ENCODE measurements at places on chromosomes 5 and 9.

- no peak for DNase-seq
Observed at GRCh38 chr5:154385236-154385512, 60.6 kb upstream of the SAP30L start.

DNA sequence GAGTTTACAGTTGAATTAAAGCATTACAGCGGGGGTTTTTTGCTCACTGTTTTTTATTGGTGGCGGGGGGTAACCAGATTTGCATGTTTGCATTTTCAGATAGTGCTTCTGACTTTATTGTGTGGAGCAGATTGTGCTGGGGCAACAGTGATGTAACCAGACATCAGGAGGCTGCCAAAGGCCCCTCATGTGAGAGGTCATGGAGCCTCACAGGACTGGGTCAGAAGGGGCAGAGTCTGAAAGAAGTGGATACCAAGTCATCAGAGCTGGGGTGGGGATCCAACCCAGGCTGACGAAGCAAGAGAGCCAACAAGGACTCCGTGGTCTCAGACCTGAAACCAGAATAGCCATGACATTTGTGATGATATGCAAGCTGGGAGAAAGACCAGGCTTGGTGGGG is 259.4 kb upstream of the TAS2R1 start:
- DNase-seq = no peak

DNA sequence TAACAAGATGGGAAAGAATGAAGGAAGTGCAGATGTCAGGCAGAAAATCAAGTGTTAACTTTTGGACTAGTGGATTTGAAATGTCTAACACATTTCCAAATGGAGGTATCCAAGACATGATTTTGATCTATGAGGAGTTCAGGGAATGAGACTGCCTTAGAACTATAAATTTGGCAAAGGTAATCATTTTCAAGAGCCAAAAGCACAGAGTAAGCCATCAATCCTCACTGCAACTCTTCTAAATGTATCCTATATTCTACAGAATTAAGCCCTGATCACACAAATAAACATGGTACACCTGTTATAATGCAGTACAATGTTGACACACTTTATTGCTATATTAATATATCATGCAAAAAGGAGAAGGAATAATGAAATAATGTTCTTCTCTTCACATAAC is 55.6 kb downstream of the SETX start:
- no peak for DNase-seq

- DNase-seq = peak; percentile 73
Observed at GRCh38 chr9:85248514-85249312, 493.0 kb downstream of the AGTPBP1 start.

DNA sequence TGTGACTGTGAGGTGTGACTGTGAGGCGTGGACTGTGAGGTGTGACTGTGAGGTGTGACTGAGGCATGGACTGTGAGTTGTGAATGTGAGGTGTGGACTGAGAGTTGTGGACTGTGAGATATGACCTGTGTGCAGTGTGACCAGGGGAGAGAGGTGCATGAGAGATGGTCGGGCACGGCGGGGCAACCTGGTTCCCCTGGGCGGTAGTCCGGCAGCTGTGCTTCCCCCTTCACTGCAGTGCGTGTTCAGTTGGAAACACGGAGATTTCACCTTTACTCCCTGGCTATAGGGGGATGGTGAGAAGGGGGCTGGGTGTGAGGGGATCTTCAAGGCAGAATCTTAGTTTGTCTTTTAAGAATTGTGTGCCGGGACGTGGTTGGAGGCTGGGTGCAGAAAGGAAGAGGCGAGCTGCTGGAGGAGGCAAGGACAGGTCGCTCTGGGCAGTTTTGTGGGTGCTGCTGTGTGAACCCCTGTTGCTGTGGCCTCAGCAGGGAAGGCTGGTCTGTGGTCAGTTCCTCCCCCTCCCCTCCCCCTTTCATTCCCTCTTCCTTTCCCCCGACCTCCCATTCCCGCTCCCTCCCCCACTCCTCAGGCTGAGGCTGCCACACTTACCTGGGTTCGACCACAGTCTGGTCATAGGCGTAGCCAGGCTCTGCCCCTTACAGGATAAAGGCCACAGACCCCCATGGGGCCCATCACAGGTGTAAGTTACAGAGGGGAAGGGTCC is 39.3 kb downstream of the CEP72 start:
- no peak for DNase-seq

- DNase-seq = peak; percentile 93
Observed at GRCh38 chr9:16138561-16139491, 586.0 kb downstream of the CCDC171 start.

DNA sequence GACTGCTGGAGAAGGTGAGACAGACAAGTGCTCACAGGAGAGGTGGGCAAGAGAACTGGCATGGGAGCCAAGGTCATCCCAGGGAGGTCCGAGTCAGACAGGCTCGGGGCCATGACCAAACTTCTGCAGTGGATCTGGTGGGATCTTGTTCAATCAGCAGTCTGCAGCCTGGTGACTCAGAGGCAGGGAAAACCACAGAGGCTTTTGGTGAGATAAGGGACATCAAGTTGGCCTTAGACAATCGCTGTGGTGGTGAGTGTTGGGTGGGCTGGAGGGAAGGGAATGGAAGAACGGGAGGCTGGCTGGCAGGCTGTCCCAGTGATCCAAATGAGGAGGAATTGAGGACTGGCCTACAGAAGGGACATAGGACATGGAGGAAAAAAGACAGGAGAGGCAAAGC is 123.8 kb downstream of the TMEM174 start:
- peak; percentile 55 for DNase-seq

- DNase-seq = peak; percentile 33
Observed at GRCh38 chr5:178674334-178674733, 47.5 kb upstream of the CLK4 start.

DNA sequence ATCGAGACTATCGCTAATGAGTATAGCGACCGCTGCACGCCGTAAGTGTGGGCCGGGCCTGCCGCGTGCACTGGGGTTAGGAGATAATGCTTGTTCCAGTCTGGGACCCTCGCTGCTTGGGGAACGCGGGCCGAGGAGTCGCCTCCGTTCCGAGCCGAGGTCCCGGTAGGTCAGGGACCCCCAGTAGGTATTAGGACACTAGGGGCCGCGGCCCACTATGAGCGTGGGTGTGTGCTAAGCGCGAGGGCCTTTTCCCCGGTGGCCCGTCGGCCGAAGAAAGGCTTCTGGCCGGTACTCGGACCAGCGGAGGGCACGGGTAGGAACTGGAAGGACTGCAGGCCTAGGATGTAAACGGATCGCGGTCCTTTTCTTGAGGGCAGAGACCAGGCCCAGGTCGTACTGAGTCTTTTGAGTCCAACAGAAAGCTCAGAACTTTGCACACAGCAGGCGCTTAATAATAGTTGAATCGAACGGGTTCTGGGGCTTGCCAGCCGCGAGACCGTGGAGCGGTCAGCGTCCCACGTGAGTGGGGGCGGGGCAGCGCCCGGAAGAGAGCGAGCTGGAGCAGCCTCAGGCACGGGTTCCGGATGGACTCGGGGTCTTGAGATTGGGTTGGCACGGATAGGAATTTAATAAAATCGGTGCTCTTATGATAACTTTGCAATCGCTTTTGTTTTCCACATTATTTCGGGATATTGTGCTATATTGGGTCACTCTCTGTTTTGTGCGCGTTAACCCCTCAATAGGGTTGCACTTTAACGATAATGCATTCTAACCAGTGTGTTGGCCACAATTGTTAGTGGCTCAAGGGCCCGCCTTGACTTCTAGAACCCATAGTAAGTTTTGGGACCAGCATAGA is 733 bp downstream of the HSPA4 start:
- peak; percentile 58 for DNase-seq

- no peak for DNase-seq
Observed at GRCh38 chr9:94855903-94856302, 129.4 kb downstream of the AOPEP start.
